Stimulated activated CD4-positive, alpha-beta T cell treated with anti-CD3 and anti-CD28 coated beads, Interleukin-4, amount 100 ng/mL, for 1 hour (primary cell): ENCODE measurements at places on chromosomes 16 and 17.

DNA sequence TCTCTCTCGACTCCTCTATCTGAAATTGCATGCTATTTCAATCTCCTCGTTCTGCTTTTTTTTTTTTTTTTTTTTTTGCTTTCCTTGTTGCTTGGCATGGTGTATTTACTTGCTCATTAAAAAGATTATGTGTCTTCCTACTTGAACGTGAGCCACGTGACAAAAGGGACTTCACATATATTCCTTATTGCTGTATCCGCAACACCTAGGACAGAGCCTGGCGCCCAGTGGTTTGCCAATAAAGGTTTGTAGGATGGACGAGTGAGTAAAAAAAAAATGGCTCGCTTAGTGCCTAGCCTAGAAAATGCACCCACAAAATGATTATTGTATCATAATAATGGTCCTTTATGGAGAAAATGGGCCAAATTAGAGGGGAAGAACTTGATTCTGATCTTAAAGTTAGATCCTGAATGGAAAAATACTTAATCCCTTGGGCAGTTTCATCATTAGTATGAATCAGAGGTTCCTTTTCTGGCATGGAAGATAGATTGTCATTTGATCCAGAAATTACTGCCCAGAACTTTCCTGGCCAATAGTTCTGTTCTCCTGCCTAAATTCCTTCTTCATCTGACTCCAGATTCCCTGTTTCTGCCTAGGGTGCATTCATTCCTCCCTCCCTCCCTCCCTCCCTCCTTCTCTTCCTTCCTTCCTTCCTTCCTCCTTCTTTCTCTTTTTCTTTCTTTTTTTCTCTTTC is 13.6 kb upstream of the TMEM220 start:
- no peak for DNase-seq

- no peak for DNase-seq
These were observed 119.7 kb downstream of the GSG1L start for GRCh38 chr16:27943766-27944165.

- no peak for DNase-seq
These were observed 100.1 kb upstream of the DYNLRB2 start for GRCh38 chr16:80440667-80441066.

- no peak for DNase-seq
These were observed 6.1 kb upstream of the PRSS8 start for GRCh38 chr16:31141489-31142108.

- no peak for DNase-seq
These were observed 85.9 kb upstream of the GSE1 start for GRCh38 chr16:85527042-85527766.

DNA sequence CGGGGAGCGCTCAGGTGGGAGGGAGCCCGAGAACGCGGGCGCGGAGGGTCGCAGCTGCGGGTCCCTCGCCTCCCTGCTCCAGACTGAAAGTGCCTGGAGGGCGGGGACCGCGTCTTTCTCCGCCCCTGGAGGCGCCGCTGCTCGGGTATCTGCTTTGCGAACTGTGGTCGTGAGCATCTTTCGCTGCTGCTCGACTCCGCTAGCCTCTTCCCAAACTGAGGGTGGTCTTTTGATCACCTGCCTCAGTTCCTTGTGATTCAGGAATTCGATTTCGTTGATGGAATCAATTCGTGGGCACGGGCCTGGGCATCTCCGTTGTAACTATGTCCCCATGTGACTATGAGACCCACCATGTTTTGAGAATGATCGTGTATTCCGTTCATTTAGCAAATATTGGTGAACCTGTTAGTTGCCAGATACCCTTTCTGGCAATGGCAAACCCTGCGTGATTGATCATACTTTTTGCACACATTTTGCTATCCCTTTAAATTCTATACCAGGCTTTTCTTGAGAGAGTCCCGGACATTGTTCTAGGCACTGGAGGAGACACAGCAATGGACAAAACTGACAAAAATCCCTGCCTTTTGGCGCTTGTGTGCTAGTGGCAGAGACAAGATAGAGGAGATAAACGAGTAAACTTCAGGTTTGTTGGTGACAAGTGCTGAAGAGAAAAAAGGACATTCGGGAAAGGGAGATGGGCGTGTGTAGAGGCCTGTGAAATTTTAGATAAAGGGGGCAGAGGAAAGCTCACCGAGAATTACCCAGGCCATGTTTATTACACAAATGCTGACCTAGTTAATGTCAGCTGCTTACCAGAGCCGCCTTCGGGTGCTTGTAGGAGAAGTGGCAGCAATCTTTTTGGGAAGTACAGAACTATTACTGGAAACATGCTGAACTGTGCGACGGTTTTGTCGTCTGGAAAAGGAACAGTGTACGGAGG is 948 bp downstream of the UTP18 start:
- no peak for DNase-seq

GRCh38 chr17:2017274-2017941 is 7.7 kb downstream of the RTN4RL1 start:
- DNase-seq = no peak

GRCh38 chr16:1354815-1355540 is 3.2 kb downstream of the GNPTG start:
- no peak for DNase-seq

DNA sequence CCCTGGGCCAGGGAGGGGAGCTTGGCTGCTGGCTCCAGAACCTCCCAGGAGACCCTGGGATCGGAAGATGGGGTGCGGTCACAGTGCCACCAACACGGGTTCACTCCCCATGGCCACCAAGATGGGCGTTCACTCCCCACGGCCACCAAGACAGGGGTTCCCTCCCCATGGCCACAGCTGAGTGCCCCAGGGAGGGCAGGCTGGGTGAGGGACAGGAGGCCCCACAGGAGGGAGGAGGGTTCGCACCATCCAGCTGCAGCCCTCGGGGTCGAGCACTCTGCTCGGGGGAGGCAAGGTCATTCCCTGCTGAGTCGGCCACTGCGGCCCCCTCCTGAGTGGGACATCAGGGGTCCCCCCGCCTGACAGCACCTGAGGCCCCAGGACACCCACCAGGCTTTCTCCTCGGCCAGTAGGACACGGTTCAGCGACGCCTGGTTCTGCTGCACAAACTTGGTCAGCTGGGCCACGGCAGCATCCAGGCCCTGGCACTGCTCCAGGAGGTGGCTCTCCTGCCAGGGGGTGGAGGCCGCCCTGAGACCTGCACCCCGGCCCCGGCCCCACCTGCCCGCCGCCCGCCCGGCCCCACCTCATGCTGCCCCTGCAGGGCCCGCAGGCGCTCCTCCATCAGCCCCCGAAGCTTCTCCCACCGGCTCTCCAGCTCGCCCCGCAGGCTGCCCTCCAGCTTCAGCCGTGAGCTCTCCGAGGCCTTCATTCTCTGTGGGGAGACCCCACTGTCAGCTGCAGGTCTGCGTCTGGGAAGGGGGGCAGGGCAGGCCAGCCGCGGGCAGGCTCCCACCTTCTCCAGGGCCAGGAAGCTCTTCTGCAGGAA is 5.9 kb downstream of the CCDC154 start:
- no peak for DNase-seq

GRCh38 chr17:42913981-42914617 is 13.5 kb downstream of the G6PC1 start:
- no peak for DNase-seq

- no peak for DNase-seq
These were observed 10.4 kb downstream of the RAI1 start for GRCh38 chr17:17691468-17692263.

DNA sequence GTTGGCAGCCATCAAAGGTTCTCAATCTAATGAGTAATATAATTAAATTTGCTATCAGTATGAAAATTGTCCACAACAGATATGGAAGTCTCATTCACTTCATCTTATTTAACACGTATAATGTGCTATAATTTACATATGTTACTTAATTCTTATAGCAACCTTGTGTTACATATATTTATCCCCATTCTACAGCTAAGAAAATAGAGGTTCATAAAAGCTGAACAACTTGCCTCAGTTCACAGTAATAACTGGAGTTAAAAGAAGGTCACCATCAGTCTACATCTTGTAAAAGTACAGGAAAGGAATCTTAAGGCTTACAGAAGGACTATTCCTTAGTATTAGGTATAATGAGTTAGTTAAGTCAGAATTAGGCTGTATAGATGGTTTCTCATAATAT is 27.9 kb downstream of the STXBP4 start:
- DNase-seq = no peak

DNA sequence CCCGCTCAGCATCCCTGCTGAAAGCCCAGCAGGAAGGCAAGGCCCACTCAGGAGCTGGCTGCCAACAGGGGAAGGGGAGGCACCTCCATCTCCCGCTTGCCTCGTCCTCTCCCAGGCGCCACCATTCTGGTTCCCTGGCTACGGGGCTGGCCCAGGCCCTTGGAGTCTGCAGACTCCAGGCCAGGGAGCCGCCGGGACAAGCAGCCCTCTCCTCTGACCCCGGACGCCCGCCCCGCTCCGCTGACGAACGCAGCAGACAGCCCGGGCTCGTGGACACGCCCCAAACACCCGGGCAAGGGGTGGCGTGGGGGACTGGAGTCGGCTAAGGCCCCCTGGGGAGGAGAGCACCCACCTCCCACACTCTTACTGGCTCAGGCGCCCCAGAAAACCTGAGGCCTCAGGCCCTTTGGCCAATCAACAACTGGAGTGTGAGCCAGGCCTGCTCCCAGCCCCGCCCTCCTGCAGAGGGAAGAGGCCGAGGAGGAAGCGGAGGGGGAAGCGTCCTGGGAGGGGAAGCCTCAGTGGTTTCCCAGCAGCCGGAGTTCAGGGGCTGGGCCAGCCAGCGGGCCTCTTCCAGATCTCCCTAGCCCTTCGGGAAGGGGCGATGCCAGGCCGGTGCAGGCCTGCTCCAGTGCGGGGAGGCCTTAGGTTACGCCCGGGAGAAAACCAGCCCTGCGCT is 4.2 kb downstream of the MNT start:
- DNase-seq = peak; percentile 48

- DNase-seq = no peak
These were observed 8.3 kb downstream of the C1QTNF1 start for GRCh38 chr17:79031996-79032875.

- no peak for DNase-seq
These were observed 746 bp upstream of the TMEM132E start for GRCh38 chr17:34578656-34579016.

DNA sequence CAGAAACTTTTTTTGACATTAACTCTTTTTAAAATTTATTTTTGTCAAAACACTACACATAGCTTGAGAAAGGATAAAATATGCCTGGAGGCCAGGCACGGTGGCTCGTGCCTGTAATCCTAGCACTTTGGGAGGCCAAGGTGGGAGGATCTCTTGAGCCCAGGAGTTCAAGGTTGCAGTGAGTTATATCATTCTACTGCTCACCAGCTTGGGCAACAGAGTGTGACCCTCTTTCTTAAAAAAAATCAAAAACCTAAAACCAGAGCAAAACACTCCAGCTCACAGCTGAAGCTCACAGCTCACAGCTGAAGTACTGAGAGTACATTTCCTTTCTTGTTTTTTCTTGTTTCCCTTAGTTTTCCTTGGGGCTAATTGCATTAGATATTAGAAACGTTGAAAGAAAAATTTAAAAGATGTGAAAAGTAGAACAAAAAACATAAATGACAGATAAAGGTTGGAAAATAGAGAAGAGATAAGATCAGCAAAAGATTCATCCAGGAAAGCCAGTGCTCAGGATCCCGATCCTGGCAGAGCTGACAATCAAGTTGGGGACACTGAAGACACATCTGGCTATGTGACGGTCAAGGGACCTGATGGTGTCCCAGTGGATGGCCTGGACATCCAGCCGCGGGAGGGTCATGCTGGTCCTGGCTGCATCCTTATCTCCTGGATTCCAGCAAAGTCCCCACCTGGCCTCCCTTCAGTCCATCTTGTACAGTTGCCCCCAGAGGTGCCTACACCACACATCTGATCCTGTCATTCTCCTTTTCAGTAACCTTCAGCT is 9.8 kb downstream of the CHST6 start:
- no peak for DNase-seq

DNA sequence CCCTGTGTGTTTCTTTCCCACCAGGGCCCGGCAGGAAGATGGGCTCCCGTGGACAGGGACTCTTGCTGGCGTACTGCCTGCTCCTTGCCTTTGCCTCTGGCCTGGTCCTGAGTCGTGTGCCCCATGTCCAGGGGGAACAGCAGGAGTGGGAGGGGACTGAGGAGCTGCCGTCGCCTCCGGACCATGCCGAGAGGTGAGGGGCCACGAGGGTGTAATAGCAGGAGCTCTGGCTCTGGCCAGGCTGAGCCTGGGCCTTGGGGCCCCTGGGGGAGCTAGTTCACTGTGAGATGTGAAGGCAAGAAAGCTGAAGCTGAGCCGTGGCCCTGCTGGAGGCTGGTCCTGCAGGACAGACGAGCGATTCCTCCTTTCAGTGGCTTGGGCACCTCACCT is 20.0 kb downstream of the C1QTNF1 start:
- DNase-seq = no peak

GRCh38 chr16:59574296-59574695 is 840.2 kb upstream of the GOT2 start:
- DNase-seq = no peak

GRCh38 chr17:7241783-7242716 is at the start of gene GABARAP:
TSS of gene GABARAP (minus strand) at chr17:7242449. CDS start at chr17:7242330, 119 bp downstream.
- peak; percentile 92 for DNase-seq

GRCh38 chr17:69335058-69335457 is 8.1 kb upstream of the ABCA5 start:
- no peak for DNase-seq

- DNase-seq = no peak
These were observed 45.7 kb upstream of the ZNF469 start for GRCh38 chr16:88337021-88337420.

DNA sequence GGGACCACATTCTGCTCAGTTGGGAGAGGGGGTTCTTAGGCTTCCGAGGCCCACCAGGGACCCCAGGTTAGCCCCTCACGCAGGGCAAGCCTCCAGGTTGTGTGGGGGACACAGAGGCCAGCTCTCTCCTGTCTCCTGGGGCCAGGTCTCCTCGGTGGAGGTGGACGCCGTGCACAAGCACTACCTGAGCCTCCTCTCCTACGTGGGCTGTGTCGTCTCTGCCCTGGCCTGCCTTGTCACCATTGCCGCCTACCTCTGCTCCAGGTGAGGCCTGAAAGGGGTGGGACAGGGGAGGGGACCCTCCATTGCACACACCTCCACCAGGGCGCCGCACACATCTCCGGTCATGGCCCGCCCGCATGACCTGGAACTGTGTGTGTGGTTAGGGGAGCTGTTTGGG is 10.9 kb upstream of the ADGRG3 start:
- DNase-seq = no peak

DNA sequence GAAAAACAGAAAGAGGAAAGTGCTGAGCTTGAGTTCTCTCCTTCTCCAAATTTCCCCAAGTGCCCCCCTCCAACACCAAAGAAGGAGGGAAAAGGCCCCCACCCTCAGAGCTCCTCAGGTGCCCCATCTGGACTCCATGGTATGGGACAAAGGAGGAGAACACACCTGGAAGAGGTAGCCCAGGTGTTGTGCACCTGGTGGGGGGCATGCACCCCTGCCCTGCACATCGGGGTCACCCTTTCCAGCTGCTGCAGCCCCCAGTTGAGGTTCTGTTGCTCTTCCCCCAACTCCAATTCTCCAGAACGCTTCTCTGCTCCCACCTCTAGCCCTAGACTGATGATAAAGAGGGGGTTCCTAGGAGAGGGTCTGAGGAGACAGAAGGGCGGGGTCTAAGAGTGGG is 3.0 kb upstream of the COL1A1 start:
- DNase-seq = no peak

DNA sequence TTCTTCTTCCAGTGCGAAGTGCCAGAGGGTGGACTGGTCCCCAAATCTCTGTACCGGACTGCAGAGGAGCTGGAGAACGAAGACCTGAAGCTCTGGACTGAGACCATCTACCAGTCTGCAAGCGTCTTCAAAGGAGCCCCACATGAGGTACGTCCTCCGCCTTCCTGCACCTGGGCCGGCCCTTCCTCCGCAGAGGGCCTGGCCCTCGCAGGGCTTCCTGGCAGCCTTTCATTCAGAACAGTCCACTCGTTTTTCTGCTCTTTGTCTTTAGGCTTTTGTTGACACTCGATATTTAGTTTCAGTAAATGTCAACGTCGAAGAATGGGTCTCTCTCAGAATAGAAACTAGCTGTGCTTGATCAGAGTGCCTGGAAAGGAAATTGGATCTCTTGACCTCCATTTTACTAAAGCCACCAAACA is 68.6 kb downstream of the SEC14L1 start:
- no peak for DNase-seq
